ENCODE measurements at places on chromosomes 2 and 18. TPM values are rescaled to one million over a fixed set of nuclear protein-coding genes. Genes with fewer than 3 reads are reported as not detected.

DNA sequence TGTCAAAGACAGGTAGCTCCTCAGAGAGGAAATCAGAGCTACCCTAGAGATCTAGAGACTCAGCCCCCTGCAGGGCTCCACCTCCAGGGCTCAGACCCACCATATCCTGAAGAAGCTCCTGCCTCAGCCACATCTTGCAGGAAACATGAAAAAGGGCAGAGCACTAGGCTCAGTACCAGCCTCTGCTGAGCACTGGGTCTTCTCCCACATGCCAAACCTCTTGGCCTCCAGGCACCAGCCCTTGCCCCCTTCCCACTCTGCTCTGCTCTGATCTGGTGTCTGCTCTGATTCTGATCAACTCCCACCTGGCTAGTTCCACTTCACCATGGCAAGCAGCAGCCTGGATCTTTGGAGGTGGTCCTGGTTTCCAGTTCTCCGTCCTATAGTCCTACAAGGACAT is 114.3 kb upstream of the SLC66A3 start:
- DNase-seq = no peak

GRCh38 chr2:18976168-18976961 is 382.1 kb downstream of the OSR1 start:
- peak; percentile 89 for DNase-seq

DNA sequence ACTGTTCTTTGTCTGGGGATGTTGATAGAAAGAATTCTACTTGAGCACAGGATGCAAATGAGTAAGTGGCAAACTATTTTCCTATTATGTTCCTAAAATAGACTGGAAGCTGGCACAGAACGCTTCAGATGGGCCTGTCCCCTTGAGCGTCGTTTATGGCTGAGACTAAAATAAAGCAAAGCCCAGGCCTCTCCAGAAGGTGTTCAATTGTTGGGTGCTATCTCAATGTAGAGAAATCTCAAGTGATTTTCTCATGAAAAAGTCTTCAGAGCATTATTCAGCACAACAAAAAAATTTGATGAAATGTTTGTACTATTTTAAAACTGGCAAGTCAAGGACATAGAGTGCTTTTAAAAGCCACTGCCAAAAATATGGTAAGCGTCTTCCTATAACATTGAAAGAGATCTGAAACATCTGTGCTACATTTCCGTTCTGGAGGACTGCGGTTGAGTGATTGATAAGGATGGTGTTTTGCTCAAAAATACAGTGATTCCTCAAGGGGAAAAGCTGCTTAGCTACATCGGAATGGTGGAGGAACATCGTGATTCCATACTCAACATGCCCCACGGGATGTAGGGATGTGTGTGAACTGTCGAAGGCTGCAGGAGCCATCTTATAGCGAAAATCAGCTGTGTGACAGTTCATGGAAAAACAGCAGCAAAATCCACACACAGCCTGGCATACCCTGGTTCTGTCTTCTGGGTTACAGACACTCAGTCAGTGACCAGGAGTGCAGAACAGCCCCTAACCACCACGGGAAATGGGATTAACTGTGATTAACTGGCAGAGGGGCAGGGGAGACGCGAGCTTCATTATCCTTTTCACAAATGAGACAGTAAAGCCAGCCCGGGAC is 10.4 kb upstream of the LRRFIP1 start:
- peak; percentile 28 for DNase-seq

- DNase-seq = no peak
Observed at GRCh38 chr2:10548626-10549025, 100.5 kb upstream of the ODC1 start.

DNA sequence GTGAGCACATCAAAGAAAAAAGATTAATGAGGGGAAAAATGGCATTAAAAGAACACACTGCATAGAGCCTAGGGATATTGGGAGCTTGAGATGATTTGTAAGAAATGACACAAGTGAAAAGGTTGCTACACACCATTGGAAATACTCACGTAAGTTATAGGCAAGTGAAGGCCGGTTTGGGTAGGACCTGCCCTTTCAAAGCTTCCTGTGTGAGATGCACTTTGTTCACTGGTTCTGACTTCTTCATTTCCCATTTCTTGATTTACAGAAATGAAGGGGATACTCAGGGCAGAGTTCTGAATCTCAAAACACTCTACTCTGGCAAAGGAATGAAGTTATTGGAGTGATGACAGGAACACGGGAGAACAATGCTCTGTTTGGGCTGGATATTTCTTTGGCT is at the start of gene IL18RAP:
Gene IL18RAP, plus strand, starts transcription at position 251 of the 400 bp plus-strand sequence. Its CDS starts 118 bp downstream, at position 369.
- no peak for DNase-seq

DNA sequence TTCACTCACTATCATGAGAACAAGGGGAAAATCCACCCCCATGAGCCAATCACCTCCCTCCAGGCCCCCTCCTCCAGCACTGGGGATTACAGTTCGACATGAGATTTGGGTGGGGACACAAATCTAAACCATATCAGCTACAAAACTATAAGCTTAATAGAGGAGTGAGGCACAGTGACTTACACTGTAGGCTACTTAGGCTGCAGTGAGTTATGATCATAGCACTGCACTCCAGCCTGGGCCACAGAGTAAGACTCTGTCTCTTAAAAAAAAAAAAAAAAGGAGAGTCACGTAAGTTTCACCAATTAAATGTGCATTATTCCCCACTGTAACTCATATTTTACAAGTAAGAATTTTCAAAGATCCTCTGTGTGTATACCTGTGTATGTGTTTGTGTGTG is 26.2 kb upstream of the COLEC12 start:
- DNase-seq = no peak

- peak; percentile 57 for DNase-seq
Observed at GRCh38 chr18:41745166-41746049, 209.6 kb upstream of the PIK3C3 start.

DNA sequence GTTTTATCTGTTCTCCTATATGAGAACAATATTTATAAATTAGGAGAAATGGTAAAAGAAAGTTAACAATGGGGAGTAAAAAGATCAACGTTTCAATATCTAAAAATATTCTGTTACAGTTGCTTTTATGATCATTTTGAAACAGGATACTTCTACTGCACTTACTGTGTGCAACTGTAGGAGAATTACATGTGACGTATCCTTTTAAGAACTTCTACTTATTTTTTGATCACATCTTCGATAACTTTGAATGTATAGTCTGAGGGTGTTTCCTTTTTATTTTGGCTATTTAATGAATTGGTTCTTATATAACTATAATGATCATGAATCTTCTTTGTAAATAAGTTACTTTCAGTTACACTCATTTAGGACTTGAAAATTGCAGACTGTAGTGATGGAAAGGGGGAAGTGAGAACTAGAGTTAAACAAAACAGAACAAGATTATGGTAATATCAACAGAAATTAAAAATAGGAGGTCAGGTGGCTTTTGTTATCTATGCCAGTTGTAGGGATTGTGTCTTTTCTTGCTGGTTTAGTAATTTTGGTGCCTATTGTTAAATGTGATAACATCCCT is 109.9 kb downstream of the MSTN start:
- DNase-seq = no peak

- peak; percentile 4 for DNase-seq
Observed at GRCh38 chr2:228224410-228224809, 42.9 kb upstream of the SPHKAP start.

DNA sequence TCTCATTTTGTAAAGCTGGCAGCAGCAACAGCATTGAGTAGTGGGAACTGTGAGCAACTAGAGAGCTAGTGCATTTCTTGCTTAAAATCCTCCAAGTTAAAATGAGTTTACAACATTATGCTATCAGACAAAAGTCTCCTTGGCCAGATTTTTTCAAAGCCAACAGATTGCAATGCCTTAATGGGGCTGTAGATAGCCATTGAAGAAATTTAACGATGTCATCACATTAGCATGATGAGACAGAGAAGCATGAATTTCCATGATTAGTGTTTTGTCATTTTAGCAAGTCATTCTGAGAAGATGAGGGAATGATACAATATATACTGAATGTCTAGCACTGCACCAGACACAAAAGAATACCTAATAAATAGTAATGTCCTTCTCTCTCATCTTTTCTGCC is 307.5 kb upstream of the REG3G start:
- DNase-seq = no peak

SP100 gene
- 42.5 TPM for total RNA-seq

BCL2 gene
- total RNA-seq = 1.5 TPM

SP140 gene
- total RNA-seq = 1.7 TPM

DUSP28 gene
- total RNA-seq = 8.3 TPM

GALR1 gene
- total RNA-seq = not detected

DES gene
- not detected for total RNA-seq

TACR1 gene
- not detected for total RNA-seq
